ENCODE measurements at places on chromosomes 13 and 19.

DNA sequence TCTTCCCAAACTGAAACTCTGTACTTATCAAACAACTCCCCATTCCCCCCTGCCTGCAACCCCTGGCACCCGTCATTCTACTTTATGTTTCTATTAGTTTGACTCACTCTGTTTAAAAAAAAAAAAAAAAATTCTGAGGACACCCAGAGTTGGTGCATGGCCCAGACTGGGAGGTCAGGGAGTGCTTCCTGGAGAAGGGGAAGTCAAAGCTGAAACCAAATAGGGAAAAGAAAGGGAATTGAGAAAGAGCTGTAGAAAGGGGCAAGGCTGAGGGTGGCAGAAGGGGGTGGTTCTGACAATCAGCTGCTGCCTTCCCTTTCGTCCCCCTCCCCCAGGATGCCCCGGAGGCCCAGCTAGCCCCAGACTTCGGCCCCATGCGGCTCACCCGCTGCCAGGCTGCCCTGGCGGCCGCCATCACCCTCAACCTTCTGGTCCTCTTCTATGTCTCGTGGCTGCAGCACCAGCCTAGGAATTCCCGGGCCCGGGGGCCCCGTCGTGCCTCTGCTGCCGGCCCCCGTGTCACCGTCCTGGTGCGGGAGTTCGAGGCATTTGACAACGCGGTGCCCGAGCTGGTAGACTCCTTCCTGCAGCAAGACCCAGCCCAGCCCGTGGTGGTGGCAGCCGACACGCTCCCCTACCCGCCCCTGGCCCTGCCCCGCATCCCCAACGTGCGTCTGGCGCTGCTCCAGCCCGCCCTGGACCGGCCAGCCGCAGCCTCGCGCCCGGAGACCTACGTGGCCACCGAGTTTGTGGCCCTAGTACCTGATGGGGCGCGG lies 9.0 kb upstream of the STRN4 start:
- DNase-seq: peak; percentile 51

- DNase-seq: no peak
Measured at GRCh38 chr13:24181991-24182702, 21.6 kb downstream of the SPATA13 start.

DNA sequence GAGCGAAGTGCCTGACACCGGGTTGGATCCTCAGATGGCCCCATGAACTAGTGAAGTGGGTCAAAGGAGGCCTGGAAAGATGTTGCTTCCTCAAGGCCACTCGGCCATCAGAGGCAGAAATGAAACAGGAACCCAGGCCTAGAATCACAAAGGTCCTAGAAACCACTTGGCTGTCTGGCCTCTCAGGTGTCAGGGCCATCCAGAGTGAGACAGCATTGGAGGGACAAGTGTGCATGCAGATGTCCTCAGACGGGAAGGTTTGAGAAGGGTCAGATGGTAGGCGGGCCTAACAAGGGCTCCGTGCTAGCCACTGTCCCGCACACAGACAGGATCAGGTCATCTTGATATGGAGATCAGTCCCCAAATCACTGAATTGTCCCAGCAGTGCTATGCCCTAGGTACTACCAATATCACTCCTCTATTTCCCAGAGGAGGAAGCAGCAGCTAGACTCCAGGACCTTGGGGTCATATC lies 14.3 kb downstream of the CCDC97 start:
- peak; percentile 26 for DNase-seq

DNA sequence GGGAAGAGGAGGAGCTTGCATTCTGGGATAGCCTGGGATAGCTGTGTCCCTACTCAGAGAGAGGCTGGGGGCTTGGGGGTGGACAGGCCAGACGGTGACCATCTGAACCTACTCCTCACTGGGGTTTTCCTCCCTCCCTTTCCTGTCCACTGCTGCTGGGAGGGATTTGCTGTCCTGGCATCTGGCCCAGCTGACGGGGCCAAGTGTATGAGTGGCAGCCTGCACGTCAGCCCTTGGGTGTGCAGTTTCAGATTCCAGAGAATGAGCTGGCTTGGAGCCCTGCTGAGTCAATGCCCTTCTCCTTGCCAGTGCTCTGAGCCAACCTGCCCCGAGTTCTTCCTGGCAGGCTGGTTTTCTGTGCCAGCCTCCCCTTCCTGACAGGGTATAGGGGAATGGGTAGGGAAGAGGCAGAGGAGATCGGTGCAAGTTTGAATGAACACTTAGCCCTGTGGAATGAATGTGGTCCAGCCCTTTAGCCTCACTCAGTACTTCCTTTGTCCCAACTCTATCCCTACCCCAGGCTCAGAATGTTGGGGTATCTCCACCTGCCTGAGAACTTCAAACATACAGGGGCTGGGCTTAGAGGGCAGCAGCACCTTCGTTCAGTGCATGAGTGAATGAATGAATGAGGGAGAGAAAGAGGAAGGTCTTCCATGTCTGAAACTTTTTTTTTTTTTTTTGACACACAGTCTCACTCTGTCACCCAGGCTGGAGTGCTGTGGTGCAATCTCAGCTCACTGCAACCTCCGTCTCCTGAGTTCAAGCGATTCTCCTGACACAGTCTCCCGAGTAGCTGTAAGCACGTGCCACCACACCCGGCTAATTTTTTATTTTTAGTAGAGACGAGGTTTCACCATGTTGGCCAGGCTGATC lies 1.8 kb upstream of the ANGPTL4 start:
- DNase-seq: peak; percentile 99

GRCh38 chr13:82739881-82740280 lies 1142.4 kb downstream of the SLITRK1 start:
- peak; percentile 40 for DNase-seq

- peak; percentile 84 for DNase-seq
Measured at GRCh38 chr19:43774103-43774939, 6.5 kb downstream of the KCNN4 start.

DNA sequence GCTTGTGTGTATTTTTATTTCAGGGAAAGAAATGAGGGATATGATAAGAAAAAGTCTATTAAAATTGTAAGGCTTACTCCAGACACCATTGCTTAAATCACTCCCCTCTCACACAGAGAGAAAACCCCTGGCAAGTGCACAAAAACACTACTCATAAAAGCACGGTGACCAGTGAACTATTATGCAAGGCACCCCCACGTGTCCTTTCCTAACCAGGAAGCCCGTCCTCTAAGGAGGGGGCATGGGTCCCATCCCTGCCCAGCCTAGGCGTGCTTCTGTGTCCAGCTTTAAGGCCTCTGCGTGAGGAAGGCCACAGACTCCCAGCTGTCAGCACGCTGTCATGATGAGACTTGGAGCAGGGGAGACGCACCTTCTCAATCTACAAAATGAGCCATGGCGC lies 83.5 kb downstream of the SLC7A1 start:
- peak; percentile 50 for DNase-seq

DNA sequence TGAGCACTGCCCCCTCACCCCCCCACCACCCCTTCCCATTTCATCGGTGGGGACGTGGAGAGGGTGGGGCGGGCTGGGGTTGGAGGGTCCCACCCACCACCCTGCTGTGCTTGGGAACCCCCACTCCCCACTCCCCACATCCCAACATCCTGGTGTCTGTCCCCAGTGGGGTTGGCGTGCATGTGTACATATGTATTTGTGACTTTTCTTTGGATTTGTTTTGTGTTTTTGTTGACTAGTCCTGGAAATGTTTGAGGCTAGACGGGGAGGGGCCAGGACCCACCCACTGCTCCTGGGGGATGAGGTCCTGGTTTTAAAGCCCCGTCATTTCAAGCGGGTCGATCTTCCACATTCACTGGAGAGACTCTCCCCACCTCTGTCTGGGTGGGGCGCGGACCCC lies 3.0 kb upstream of the TEKTIP1 start:
- no peak for DNase-seq

DNA sequence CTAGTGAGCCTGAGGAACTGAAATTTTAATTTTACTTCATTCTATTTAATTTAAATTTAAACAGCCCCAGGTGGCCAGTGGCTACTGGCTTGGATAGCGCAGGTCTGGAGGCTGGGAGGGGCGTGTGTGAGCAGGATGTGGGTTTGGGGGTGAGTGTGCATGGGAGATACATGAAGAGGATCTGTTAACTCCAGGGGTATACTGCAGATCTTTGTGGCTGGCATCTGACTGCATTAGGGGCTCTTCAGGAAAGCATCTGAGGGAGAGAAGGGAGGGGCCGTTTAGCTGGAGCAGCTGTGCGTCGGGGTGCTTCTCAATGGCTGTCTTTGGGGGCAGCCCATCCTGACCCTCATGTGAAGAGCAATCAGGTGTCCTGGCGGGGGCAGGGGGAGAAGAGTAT lies 6.8 kb downstream of the SHANK1 start:
- DNase-seq: no peak

GRCh38 chr13:110407021-110407420 lies 99.9 kb downstream of the COL4A2 start:
- no peak for DNase-seq

GRCh38 chr19:39590265-39590664 lies 12.1 kb upstream of the LGALS13 start:
- DNase-seq: peak; percentile 8

- DNase-seq: no peak
Measured at GRCh38 chr13:46894568-46894967, 2.3 kb downstream of the HTR2A start.

- DNase-seq: no peak
Measured at GRCh38 chr19:34688592-34688991, 11.1 kb downstream of the ZNF302 start.

- DNase-seq: peak; percentile 85
Measured at GRCh38 chr13:51714663-51715168, 89.2 kb downstream of the DHRS12 start.

DNA sequence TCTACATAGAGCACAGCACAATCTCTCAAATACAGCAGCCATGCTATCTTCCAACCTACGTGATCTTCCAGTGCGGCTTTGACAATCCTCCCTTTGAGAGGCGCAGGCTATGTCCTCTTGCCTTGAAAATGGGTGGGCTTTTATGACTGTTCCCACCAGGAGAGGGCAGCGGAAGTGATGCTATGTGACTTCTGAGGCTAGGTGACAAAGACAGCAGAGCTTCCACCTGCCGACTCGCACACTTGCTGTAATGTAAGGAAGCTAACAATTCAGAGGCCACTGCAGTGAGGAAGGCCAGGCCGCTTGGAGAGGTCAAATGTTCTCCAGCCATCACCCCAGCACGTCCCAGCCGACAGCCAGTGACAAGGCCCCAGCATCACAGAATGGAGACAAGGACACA lies 65.8 kb downstream of the MRPL57 start:
- no peak for DNase-seq

GRCh38 chr13:75635101-75635827 lies 866 bp upstream of the LMO7 start:
- no peak for DNase-seq

- DNase-seq: peak; percentile 93
Measured at GRCh38 chr19:39480337-39481228, at the start of gene TIMM50. TSS of gene TIMM50 (plus strand) at chr19:39480838. CDS start at chr19:39480854, 16 bp downstream.

DNA sequence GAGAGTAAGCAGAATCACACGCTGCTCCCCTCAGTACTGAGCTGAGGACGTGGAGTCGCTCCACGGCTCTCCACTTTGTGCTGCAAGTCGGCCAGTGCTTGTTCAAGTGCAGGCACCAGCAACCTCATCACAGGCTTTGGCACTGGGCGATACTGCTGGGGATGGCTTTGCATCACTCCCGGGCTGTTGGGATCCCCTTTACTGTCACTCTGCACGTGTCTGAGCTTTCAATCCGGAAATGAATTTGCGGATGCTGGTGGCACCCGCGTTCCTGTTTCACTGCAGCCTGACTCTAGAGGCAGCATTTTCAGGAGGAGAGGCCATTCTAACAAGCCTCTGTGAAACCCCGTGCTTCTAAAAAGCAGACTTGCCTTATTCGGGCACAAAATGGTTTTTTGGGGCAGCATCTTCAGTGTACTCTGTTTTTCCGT lies 19.1 kb downstream of the SMARCA4 start:
- no peak for DNase-seq

DNA sequence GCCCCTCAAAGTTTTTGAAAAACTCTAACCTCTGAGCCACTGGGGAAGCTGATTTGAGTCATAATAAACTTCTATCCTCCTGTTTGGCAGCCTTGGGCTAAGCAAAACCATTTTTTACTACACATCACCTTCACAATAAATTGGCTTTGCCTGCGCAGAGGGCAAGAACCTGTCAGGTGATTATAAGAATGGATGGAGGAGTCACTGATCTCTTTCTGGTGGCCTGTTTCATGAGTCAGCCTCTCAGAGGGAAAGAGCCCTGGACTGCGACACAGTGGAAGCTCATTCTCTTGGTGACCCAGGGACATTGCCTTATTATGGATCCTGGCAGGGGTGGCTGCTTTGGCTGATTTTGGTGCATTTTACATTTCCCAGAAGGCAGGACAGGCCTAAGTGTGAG lies 17.5 kb upstream of the PSG9 start:
- no peak for DNase-seq

GRCh38 chr19:35211545-35212230 lies 16.9 kb downstream of the FAM187B start:
- DNase-seq: no peak

GRCh38 chr13:102487330-102487729 lies 85.5 kb upstream of the FGF14 start:
- no peak for DNase-seq

DNA sequence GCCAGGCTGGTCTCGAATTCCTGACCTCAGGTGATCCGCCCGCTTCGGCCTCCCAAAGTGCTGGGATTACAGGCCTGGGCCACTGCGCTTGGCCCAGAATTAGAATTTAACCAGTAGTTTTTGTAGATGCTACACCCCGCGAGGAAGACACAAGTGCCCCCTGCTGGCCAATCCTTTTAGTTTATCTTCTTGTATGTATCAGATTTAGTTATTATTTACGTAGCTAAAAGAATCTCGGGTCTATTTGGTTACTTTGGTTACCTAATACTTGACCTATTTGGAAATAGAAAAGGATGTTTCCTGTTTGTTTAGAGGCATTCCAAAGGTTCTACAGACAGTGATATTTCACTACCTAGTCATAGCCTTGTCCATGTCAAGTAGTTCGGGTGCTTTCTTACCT lies 22.0 kb downstream of the MUC16 start:
- no peak for DNase-seq

DNA sequence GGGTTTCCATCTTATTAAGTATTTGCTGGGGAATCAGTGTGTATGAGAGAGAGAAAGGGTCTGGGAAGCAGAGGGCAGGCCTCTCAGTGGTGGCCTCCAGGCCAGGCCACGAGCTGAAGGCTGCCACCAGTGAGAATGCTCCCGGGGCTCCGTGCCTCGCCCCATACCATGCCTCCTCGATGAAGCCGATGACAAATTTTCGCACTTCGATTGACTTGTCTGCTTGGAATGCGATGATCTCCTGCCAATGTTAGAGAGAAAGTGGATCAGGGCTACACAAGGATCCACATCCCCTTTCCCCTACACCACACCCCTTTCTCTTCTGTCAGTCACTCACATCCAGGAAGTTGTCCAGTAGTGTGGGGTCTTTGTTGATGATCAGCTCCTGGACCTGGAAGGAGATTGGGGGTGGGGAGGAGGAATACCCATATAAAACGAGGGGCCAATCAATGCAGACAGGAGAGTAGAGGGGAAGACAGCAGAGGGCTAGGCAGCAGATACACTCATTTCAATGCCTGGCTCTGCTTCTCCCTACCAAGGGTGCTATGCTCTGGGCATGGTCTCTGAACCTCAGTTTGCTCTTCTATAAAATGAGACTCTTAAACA lies 10.7 kb downstream of the SYMPK start:
- DNase-seq: peak; percentile 44

- DNase-seq: no peak
Measured at GRCh38 chr13:41048640-41049039, 12.7 kb upstream of the WBP4 start.

- no peak for DNase-seq
Measured at GRCh38 chr13:52780611-52781010, 41.0 kb upstream of the CNMD start.

Data from iris pigment epithelial cell (primary cell).